ENCODE measurements at places on chromosomes 1 and 21.

GRCh38 chr1:234517110-234517802, 38.3 kb upstream of the TARBP1 start:
- no peak for DNase-seq

GRCh38 chr1:147273409-147274336, 31.2 kb downstream of the CHD1L start:
- DNase-seq: no peak

DNA sequence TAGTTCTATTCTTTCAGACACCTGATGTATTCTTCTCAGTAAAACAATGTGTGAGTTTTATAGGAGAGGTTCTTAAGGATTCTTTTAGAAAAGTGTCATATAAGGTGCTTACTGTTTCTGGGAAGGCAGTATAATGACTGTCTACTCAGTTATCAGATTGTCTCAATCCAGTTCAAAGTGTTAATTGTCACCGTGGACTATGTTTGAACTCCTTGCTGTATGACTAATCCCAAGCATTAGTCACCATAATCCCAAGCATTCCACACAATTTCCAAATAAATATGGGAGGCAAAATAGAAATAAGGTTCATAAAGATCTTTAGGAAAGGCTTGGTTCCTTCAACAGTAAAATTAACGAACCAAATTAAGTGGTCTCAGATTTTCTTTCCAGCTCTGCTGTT, 342.1 kb upstream of the NR5A2 start:
- DNase-seq: no peak

DNA sequence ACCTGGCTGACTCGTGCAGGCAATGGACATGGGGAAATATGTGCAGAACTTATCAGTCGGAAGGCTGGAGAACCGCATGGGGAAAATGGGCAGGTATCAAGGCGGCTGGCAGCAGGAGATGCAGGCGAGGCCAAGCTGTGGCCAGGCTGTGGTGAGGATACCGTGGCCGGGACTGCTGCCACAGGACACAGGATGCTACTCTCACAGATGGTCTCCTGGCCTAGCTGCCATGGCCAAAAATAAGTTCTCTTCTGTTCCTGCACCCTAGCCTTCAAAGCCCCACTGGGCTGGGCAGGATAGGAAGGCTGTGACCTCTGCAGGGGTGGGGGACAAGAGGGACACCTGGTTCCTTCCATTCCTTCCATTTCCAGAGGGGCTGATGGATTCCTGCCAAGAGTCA, 26.4 kb downstream of the TEX35 start:
- no peak for DNase-seq

DNA sequence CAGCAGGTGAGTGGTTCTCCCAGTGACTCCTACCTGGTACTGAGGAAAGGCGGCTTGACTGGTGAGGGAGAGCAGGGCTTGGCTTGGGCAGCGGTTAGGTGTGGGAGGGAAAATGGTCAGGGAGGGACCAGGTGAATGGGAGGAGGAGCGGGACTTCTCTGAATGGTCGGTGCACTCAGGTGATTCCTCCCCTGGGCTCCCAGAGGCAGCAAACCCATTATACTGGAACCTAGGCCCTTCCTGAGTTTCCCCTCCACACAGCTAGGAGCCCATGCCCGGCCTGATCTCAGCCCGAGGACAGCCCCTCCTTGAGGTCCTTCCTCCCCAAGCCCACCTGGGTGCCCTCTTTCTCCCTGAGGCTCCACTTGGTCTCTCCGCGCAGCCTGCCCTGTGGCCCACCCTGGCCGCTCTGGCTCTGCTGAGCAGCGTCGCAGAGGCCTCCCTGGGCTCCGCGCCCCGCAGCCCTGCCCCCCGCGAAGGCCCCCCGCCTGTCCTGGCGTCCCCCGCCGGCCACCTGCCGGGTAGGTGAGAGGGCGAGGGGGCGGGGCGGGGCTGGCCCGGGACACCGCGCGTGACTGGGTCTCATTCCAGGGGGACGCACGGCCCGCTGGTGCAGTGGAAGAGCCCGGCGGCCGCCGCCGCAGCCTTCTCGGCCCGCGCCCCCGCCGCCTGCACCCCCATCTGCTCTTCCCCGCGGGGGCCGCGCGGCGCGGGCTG, 2.3 kb downstream of the ARTN start:
- DNase-seq: no peak

GRCh38 chr1:47483651-47484050, 45.8 kb downstream of the FOXD2 start:
- no peak for DNase-seq

DNA sequence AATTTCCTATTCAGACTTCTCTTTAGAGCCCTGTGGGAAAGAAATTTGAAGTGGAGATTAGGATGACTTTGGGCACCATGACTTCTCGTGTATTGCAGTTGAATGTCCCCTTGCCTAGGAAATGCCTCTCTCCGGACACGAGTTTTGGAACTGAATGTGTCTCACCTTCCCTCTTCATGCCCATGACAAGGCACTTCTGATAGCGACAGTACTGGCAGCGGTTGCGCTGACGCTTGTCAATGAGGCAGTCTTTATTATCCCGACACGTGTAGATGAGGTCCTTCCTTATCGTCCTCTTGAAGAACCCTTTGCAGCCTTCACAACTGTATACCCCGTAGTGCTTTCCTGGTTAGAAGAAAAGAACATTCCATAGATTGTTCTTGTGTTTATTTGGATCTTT, 28.1 kb downstream of the RXRG start:
- no peak for DNase-seq

DNA sequence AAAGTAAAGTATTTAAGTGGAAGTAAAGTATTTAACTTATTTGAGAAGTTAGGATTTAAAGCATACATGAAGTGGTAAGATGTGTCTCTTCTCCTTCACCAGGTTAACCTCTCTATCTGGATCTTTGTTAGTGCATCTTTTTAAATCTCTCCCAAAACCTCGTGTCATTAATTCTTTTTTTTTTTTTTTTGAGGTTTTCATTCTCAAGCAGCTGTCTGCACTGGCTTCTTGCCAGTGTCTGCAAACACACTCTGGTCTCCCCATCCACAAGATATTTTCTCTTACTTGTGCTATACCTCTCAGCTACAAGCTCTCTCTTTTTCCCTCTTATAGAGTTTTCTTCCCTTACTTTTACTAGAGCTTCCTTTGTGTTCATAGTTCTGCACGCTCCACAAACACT, 49.0 kb downstream of the CLDN17 start:
- no peak for DNase-seq

GRCh38 chr1:236800002-236800620, 5.0 kb downstream of the MTR start:
- DNase-seq: no peak

GRCh38 chr1:246815693-246816270, 91.6 kb downstream of the SCCPDH start:
- DNase-seq: no peak

- DNase-seq: no peak
Observed at GRCh38 chr1:88228114-88228513, 456.0 kb upstream of the PKN2 start.

DNA sequence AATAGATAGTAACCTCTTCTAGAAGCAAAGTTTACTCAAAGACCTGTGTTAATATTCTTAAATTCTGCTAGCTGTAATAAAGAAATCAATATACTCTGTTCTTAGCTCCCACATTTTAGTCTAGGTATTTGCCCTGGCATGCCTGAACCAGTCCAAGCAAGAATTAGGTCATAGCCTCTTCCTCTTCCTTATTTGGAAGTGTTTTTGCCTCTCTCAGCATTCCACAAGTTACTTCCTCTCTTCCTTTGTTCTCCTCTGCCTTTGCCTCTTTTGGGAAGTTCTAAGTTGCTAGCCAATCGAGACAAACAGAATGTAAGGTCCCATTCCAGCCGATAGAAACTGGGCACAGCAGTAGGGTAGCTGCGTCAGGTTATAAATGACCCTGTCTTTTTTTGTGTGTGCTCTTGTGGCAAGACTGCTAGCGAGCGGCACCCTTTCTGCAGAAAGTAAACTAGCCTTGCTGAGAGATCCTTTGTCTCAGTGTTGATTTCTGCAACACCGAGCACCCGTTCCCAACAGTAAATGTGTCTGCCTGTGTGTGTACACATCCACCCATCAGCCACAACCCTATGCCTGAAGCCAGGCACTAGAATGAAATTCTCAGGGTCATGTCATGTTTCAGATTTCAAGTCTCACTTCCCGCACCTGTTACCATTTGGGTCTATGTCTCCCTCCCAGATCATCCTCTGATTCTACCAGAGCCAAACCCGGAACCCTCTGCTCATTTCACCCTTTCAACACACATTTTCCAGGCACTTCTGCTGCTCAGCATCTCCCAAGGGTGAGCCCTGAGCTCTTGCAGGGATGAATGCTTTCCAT, 37.5 kb downstream of the LRRC3 start:
- no peak for DNase-seq

DNA sequence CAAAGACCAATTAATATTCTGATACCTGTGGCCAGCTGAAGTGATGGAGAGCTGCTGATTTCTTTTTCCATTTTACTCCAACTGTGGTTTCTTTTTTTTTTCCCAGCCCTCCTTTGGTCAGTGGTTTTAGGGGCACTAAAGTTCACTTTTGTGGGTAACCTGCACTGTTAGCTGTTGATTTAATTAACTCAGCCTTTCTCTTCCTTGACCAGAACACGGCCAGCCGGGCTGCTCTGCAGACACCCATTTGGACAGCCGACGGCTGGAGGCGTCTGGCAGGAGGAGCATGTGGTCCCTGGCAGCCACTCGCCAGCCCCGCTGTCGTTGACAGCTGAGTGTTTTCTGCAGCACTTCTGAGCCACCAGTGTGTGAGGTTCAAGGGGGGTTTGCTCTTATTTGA, 136.2 kb upstream of the RUNX3 start:
- DNase-seq: no peak

DNA sequence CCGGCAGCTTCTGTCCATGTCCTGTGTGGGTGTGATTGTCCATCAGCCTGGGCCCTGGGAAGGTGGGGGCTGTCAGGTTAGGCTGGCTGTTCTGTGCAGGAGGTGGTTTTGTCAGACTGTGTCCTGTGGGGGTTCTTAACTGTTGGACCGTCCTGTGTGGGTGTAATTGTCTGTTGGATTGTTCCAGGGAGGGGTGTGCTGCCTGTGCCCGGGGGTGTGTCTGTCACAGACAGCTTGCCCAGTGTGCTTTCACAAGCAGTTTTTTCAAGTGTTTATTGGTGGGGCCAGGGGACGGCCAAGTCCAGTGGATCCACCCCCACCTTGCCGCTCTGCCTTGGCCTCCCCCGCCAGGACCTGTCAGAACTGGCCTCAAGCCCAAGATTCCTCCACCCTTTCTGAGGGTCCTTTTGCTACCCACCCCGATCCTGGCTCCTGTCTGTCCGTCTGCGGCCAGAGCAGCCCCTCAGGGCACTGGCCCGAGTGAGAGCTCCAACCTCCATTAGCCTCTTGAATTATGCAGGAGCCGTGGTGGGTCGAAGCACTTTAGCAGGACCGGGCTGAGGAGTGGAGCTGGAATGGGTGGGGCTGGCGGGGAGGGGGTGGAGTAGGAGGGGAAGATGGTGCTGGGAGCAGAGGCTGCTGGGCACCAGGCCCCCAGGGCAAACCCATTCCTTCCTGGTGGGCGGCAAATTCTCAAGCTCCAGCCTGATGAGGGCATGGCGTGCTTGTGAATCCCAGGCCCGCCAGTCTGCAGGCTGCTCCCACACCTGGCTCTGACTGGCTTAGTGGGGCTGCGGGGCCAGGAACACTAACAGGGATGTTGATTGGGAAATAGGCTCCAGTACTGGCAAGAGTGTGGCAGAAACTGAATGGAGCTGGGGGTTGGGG, 47.2 kb downstream of the PTPRF start:
- DNase-seq: no peak

DNA sequence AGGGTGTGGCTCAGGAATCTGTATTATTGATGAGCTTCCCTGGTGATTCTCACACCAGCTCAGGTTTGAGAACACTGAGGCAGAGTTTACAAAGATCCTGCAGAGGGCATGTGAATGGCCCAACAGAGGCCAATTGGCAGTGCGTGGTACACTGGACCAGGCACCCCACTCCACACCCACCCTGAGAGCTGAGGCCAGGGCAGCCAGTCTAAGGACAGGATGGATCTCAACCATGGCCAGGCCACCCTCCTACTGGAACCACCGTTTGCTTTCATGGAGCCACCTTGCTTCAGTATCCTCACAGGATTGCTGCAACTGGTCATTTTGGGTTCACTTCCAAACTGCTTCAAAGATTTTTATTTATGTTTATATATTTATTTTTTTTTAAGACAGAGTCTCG, 7.3 kb upstream of the RASSF5 start:
- DNase-seq: no peak

DNA sequence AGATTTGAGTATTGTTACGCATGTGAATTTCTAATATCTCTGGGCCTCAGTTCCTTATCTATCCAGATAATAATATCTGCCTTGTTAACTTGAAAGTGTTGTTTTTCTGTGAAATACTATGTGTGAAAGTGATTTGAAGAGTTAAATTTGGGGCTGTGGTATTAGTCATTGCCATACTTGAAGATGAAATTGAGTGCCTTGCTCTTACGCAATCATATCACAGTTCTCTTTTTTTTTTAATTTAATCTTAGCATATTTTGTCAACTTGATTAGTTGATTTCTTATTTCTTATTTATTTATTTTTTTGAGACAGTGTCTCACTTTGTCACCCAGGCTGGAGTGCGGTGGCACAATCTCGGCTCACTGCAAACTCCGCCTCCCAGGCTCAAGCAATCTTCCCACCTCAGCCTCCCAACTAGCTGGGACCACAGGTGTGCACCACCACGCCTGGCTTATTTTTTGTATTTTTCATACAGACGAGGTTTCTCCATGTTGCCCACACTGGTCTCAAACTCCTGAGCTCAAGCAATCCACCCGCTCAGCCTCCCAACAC, 31.0 kb downstream of the AGO4 start:
- no peak for DNase-seq

All from activated gamma-delta T cell treated with anti-CD3 and anti-CD28 coated beads, Interleukin-2, amount 50 U/mL, for 16 hours (primary cell).